ENCODE measurements at places on chromosomes 11 and 22.

DNA sequence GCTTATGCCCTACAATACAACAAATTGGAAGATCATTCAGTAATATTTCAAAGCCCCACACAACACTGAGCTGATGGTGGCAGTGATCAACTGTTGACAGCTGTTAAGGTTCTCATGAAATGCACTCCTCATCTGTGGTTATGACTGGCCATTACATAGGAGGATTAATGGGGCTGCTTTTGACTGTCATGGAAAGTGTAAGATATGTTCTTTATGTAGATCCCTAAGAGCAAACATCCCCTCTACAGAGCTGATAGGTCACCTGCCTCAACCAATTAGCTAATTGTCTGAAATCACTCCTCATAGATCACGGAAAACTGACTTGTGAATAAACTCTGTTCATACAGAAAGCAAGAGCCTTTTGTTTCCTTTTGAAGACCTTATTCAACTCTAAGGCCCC, 78.1 kb downstream of the GAB2 start:
- no peak for DNase-seq

GRCh38 chr11:78213526-78214330, 25.0 kb downstream of the USP35 start:
- DNase-seq: no peak

DNA sequence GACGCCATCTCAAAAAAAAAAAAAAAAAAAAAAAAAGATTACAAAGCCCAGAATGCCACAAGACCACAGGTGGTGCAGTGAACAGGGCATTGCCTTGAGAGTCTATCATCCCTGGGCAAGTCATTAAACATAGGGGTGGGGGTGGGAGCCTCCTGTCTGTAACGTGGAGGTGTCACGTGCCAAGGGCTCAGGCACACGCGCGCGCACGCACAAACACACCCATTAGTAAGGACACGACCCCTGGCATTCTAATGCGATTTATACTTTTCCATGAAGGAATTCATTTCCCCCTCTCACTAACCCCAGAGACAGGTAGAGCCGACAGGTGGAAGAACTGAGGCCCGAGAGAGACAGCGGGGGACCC, 5.8 kb upstream of the GCAT start:
- DNase-seq: peak; percentile 12

DNA sequence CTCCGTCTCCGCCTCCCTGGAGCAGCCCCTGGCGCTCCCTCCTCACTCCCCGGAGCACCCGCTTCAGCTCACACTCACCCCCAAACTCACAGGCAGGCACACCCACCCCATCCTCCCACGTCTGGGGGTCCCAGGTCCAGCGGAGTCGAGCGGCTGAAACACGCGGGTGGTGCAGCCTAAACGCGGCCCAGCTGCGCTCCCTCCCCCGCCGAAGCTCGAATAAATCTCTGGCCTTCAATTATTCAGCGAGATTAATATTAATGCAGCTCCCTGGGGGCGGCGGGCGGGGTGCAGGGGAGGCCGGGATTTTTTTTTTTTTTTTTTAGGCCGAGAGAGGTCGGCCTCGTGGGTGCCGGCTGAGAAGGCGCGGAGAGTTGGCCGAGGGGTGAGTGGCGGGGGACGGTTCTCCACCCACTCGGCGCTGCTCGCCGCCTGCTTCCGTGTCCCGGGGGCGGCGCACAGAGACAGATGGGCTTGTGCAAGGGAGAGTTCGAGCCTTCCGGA, 524 bp upstream of the SLC1A2 start:
- DNase-seq: no peak

- DNase-seq: no peak
Observed at GRCh38 chr11:11982461-11982860, 26.0 kb downstream of the DKK3 start.

- DNase-seq: no peak
Observed at GRCh38 chr11:12163181-12163941, 53.0 kb downstream of the MICAL2 start.

DNA sequence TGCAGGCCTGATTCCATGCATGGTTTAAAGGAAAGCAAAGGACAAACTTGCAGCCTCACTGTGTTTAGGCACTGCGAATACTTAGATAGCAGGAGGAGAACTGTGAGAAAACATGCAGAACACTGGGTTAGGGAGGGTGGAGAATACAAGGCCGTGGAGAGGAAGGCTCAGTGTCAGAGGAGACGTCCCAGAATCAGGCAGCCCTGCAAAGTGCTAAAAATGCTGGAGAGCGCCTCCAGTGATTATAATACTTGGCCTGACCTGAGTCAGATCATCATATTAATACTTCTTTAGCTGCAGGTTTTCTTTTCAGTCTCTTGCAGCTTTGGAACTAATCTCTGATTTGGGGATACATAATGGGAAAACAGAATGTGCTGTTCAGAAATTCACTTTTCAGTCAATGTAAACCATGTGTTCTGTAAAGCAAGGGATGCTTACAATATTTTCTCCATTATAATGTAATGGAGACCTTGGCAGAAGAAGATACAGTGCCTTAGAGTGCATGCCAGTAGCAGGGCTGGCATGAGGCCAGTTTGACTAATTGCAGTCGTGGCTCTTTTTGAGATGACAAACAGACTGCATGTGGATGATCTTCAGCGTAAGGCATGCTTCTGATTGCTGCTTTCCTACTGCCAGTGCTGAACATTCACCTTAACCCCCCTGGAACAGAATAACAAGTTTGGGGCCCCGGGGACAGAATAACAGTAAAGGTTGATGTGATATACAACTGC, 16.8 kb downstream of the EXT2 start:
- peak; percentile 65 for DNase-seq

DNA sequence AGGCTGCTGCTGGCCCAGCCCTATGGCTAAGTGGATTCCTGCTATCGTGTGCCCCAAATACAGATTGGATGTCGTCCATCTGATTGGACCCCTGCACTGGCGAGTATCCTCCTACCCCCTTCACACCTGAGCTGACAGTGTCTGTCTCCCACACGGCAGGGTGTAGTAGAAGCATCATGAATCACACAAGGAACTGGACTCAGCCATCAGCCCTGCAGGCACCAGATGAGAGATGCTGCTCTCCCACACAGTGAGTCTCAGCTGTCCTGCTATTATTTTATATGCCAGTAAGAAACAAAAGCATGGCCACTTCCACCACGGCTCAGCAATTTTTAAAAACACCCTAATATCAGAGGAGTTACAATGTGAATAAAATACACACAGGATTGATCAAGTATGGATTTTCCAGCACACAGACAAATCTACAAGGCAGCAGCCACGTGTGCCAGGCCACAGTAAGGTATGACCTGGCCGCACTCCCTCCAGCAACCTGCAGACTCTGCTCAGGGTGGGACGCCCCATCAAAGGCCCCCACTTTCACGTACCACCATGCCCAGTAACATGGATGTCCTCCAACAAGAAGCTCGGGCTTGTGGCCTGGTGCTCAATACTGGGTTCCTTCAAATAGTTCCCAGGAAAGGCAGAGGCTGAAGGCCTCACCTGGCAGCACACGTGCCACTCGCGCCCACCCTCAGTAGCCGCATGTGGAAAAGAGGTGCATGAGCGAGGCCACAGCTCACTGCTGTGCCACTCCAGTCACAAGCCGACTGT, 16.4 kb upstream of the SLC25A1 start:
- DNase-seq: no peak

DNA sequence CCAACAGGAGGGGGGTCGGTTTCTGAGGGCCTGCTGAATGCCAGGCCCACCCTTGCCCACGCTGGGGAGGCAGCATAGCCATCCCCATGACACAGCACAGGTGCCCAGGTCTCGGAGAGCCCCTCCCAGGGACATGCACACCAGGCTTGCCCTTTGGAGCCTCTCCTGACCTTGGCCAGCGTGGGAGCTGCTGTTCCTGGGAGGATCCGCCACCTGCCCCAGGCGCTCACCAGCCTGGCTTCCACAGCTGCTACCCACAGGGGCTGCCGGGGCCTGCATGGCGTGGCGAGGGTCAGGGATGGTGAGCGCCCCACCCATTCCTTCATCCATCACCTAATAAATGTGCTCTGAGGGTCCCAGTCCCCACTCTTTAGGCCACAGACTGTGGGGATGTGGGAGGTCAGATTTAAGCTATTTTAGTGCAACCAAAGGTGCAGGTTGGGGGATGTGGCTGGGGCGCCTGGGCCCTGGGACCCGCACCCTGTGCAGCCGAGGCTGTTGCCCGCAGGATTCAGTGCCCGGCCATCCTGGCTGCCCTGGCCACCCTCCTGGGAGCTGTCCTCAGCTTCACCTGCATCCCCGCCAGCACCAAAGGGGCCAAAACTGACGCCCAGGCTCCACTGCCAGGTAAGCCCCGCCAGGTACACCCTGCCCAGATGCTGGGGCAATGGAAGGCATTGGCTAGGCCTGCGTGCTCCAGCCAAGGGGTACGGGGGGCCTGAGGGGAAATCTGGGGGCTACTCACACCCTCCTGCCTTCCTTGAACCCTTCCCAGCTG, 12.9 kb downstream of the PHLDA2 start:
- DNase-seq: no peak

- DNase-seq: peak; percentile 71
Observed at GRCh38 chr11:76721755-76722677, 51.5 kb upstream of the LRRC32 start.

GRCh38 chr22:29225422-29226090, 19.9 kb downstream of the EMID1 start:
- DNase-seq: no peak

DNA sequence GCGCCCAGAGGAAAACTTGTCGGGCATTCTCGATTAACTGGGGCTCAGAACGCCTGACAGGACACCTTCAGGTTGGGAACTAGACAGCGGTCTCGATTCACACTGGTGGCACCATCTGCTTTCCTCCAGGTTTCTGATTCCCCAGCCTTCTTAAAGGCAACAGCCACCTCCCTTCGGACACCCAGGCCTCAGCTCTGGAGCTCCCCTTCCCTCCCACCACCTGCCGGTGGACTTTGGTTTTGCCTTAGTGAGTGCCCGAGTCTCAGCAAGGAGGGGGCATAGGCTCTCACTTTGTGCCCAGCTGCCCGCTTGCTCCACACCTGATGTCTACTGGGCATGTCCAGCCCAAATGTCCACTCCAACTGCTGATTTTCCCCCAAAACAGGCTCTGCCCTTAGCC, 110.4 kb upstream of the PARVA start:
- no peak for DNase-seq

DNA sequence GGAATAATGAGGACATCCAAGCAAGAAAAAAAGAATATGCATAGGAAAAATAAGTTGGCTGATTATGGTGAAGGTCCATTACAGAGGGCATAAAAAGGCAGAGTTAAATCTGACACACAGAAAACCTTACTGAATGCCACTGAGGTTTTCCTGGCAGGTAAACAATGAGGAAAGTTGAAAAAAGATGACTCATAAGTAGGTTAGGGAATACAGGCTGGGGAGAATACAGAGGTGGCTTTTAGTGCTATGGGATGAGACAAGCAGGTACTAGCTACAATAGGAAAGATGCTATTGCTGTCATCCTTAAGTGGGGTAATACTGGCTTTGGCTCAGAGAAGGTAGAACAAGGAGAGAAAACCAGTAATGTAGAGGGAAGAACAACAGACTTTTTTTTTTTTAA, 44.7 kb downstream of the CSTF3 start:
- no peak for DNase-seq

GRCh38 chr22:44698531-44699421, 3.2 kb upstream of the PRR5 start:
- DNase-seq: no peak

DNA sequence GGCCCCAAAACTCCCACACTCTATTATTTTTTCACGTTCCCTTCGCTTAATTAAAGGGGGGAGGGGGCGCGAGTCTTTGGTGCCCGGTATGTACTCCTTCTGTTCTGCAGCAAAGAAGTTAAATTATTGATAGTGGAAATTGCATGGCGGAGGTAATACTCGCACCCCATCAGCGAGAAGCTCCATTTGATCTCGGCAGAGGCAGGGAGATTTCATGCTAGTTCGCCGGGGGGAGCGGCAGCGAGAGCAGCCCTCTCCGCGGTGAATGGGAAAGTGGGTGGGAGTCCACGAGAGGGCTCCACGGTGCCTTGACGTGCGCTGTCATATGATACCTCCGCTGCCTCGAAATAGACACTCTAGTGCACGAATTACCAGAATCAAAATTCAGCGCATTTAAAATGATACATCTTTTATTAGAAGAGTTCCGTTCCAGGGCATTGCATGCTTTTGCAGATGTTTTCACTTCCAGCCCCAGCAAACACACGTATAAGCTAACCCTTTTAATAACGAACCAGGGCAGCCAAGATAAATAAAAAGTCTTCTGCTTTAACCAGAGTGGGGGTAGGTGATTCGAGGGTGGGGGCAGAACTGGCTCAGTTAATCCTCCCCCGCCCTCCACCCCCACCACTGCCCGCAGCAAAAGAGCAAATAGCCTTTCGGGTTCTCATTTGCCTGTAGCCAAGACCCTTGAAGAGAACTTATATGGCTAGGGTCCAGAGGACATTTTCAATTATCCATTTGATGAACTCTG, 1.3 kb upstream of the BDNF start:
- DNase-seq: no peak

- no peak for DNase-seq
Observed at GRCh38 chr11:127268932-127269331, 268.4 kb upstream of the KIRREL3 start.

DNA sequence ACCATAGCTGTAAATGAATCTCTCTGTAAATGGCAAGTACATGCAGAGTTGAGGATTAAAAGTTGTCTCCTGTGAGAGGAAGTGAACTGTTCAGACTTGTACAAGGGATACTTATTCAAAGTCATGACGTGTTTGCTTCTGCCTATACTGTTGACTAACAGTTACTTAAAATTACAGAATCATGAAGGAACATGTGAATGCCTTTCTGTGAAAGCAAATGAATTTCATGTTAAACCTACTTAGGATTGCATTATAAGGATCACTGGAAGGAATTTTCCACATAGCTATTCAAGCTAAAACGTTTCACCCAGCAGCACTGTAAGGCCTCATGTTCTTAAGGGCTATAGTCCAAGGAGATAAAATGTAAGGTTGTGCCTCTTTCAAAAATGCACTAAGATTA, 93.4 kb upstream of the BIRC3 start:
- no peak for DNase-seq

GRCh38 chr11:134143801-134144200, 74.9 kb downstream of the JAM3 start:
- no peak for DNase-seq

GRCh38 chr11:19656140-19656541, 56.5 kb upstream of the NAV2 start:
- no peak for DNase-seq

GRCh38 chr11:114128399-114128798, 68.9 kb downstream of the ZBTB16 start:
- no peak for DNase-seq

GRCh38 chr22:37334461-37334858, 52.2 kb downstream of the CYTH4 start:
- no peak for DNase-seq
